ENCODE measurements at places on chromosomes 7 and 10.
A peak's percentile ranks its signal among the peaks of the same experiment; 100 is the strongest.

DNA sequence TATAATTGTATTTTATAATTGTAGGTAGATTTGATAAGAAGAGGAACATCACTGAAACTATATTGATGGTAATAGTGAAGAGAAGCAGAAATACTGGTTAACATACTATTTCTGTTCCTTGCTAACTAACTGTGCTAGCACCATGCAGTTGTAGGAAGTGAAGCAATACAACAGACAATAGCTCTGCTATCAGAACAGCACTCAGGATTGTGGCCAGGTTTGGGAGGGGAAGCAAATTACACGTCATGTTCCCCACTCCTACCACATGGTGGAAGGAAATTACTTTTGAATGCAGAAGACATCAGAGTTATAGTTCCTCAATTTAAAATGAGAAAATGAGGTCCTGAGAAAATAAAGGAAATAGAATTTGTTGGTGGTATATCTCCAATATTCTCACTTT lies 151.1 kb downstream of the DGKB start:
- H3K4me3 ChIP-seq = no peak overlapping the region
- no peaks in the 10 kb centered on the region for H3K4me1 ChIP-seq
- H3K27me3 ChIP-seq = no peaks in the 10 kb centered on the region

GRCh38 chr7:100515072-100515532 lies 23.9 kb upstream of the AGFG2 start:
- H3K4me1 ChIP-seq = no peaks in the 10 kb centered on the region
- H3K27me3 ChIP-seq = no peaks in the 10 kb centered on the region
- no peaks in the 10 kb centered on the region for H3K36me3 ChIP-seq
- H3K4me3 ChIP-seq = no peak overlapping the region
- H3K27ac ChIP-seq = no peak overlapping the region

DNA sequence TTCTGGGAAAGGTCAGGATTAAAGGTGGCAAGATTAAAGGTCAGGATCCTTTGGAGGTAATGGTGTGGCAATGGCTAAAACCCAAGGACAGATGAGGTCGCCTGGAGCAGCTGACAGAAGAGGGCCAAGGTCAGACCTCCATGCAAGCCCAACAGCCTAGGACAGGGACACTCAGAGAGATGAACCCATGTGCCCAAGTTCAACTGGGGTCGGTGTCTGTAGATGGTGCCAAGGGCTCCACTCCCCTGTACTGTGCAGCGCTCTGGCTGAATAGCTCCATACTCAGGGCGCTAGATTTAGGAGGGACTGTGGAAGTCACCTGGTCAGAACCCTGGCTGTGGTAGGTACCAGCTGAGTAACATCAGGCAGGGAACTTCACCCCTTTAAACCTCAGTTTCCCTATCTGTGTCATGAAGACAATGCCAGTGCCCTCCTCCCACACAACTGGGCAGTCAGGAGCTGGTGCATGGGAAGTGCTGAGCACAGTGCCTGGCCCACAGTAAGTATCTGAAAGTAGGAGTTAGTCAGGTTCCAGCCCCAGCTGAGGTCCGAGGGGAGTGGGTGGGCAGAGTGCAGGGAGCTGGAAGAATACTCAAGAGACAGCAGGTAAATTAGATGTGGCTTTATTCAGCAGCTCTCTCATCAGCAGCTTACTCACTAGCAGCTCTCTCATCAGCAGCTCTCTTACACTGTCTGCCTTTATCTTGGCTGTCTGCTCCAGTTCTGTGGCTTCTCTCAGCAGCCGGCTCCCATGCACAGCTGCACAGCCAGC lies 327.1 kb downstream of the GLRX3 start:
- no peak for DNase-seq
- H3K4me1 ChIP-seq = no peaks in the 10 kb centered on the region
- H3K27ac ChIP-seq = no peak overlapping the region
- H3K4me3 ChIP-seq = no peak overlapping the region

DNA sequence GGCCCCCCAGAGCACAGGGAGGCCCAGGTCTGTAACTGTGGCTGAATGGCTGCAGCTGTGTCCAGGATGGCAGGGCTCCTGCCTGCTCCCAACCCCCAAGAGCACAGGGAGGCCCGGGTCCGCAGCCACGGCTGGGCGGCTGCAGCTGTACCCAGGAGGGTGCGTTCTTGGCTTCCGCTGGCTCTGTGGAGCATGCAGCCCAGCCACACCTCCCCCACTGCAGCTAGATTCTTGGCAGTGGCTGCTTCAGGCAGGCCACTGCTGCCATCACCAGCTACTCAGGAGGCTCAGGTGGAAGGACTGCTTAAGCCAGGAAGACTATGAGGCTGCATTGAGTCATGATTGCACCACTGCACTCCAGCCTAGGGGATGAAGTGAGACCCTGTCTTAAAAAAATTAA lies 27.9 kb downstream of the C7orf25 start:
- no peak overlapping the region for H3K27ac ChIP-seq
- DNase-seq = no peak
- H3K4me3 ChIP-seq = no peak overlapping the region
- no peaks in the 10 kb centered on the region for H3K27me3 ChIP-seq

- no peaks in the 10 kb centered on the region for H3K4me1 ChIP-seq
- DNase-seq = no peak
- no peaks in the 10 kb centered on the region for H3K36me3 ChIP-seq
- no peak overlapping the region for H3K4me3 ChIP-seq
- H3K27ac ChIP-seq = no peak overlapping the region
- no peaks in the 10 kb centered on the region for H3K27me3 ChIP-seq
These were observed 8.0 kb upstream of the TAS2R60 start for GRCh38 chr7:143435266-143435665.

- H3K27me3 ChIP-seq = no peaks in the 10 kb centered on the region
- no peak overlapping the region for H3K27ac ChIP-seq
- H3K36me3 ChIP-seq = no peaks in the 10 kb centered on the region
- H3K4me3 ChIP-seq = no peak overlapping the region
- no peaks in the 10 kb centered on the region for H3K4me1 ChIP-seq
These were observed 50.9 kb downstream of the KLF6 start for GRCh38 chr10:3734111-3734510.

DNA sequence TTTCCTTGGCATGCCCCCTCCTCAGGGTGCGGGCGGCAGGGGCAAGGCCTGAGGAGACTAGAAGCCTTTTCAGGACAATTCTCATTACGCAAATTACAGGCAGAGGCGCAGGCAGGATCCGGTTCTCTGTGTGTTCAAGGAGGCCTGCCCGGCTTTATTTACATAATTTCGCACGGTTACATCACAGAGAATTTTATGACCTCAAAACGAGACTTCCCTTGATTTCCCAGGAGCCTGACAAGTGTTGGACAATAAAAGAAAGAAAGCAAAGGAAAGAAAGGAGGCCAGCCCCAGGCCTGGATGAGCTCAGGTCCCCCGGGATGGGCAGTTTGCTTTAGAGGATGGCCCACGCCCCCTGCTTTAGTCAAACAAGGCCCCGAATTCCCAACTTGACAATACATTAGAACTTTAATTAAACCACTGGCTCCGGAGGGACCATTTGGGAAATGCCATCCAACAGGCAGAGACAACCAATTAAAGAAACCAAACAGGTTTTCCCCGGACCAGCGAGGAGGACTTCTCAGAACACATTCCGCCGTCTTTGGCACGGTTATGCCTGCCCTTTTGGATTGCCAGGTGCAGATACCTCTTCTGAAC lies 2.9 kb downstream of the MNX1 start:
- H3K4me3 ChIP-seq = no peak overlapping the region
- H3K27ac ChIP-seq = no peak overlapping the region
- H3K27me3 ChIP-seq = peaks cover 2% of the 10 kb centered on the region
- H3K36me3 ChIP-seq = no peaks in the 10 kb centered on the region
- no peak for DNase-seq

- H3K36me3 ChIP-seq = no peaks in the 10 kb centered on the region
- no peaks in the 10 kb centered on the region for H3K4me1 ChIP-seq
- no peaks in the 10 kb centered on the region for H3K27me3 ChIP-seq
- DNase-seq = no peak
- no peak overlapping the region for H3K4me3 ChIP-seq
These were observed 232.7 kb upstream of the TAC1 start for GRCh38 chr7:97499204-97499603.

GRCh38 chr7:927031-927671 lies 27.3 kb downstream of the ADAP1 start:
- no peak overlapping the region for H3K4me3 ChIP-seq
- H3K4me1 ChIP-seq = no peaks in the 10 kb centered on the region
- H3K27ac ChIP-seq = no peak overlapping the region
- H3K36me3 ChIP-seq = no peaks in the 10 kb centered on the region

DNA sequence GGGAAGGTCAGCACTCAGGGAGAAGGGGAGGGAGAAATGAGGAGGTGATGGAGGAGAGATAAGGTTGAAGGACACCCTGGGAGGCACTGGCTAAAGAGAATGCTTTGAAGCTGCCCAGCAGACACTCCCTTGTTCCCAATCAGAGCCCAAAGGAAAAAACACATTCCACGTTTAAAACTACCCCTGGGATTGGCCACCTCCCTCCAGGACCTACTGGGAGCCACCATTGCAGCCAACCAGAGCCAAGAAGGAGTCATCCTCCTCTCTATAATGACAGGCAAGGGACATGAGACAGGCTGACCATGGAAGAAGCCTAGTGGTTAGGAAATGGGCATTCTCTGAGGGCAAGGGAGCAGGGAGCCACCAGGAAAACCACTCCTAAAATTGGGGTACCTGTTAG lies 43.8 kb downstream of the MYO1G start:
- no peaks in the 10 kb centered on the region for H3K4me1 ChIP-seq
- no peak for DNase-seq
- H3K4me3 ChIP-seq = no peak overlapping the region
- no peak overlapping the region for H3K27ac ChIP-seq

GRCh38 chr7:47813620-47814260 lies 134.5 kb downstream of the PKD1L1 start:
- H3K27me3 ChIP-seq = no peaks in the 10 kb centered on the region
- H3K27ac ChIP-seq = no peak overlapping the region
- DNase-seq = no peak
- no peaks in the 10 kb centered on the region for H3K4me1 ChIP-seq

GRCh38 chr7:98760201-98760651 lies 109.6 kb downstream of the TMEM130 start:
- DNase-seq = peak; percentile 88
- peaks cover 2% of the 10 kb centered on the region for H3K4me1 ChIP-seq
- no peak overlapping the region for H3K4me3 ChIP-seq
- no peaks in the 10 kb centered on the region for H3K27me3 ChIP-seq

GRCh38 chr10:99671386-99671785 lies 12.1 kb downstream of the ENTPD7 start:
- H3K27me3 ChIP-seq = no peaks in the 10 kb centered on the region
- H3K4me3 ChIP-seq = no peak overlapping the region
- H3K36me3 ChIP-seq = no peaks in the 10 kb centered on the region
- H3K27ac ChIP-seq = no peak overlapping the region
- no peak for DNase-seq
- H3K4me1 ChIP-seq = no peaks in the 10 kb centered on the region

GRCh38 chr7:35758421-35758820 lies 42.4 kb upstream of the SEPTIN7 start:
- no peak for DNase-seq
- H3K27ac ChIP-seq = no peak overlapping the region
- H3K4me3 ChIP-seq = no peak overlapping the region
- H3K27me3 ChIP-seq = no peaks in the 10 kb centered on the region
- no peaks in the 10 kb centered on the region for H3K36me3 ChIP-seq

GRCh38 chr7:94909179-94909466 lies 1.7 kb downstream of the PPP1R9A start:
- no peak overlapping the region for H3K27ac ChIP-seq
- peak overlapping the region; percentile 84 for H3K4me3 ChIP-seq
- no peaks in the 10 kb centered on the region for H3K36me3 ChIP-seq
- DNase-seq = no peak

DNA sequence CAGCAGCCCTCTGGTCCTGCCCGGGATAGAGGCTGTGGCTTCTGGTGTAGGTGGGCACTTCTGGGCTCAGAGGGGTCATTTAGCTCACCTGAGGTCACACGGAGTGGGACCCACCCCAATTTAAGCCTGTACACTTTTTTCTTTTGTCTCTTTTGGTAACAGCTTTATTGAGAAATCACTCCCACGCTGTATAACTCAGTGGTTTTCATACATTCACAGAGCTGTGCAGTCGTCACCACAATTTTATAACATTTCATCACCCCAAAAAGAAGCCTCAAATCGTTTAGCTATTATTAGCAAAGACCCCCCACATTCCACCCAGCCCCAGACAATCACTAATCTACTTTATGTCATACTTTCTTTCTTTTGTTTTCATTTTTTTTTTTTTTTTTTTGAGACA lies 62.3 kb downstream of the LHPP start:
- no peak overlapping the region for H3K27ac ChIP-seq
- no peak overlapping the region for H3K4me3 ChIP-seq
- no peaks in the 10 kb centered on the region for H3K4me1 ChIP-seq
- H3K36me3 ChIP-seq = no peaks in the 10 kb centered on the region

- H3K4me1 ChIP-seq = no peaks in the 10 kb centered on the region
- H3K27ac ChIP-seq = no peak overlapping the region
- no peak for DNase-seq
- no peaks in the 10 kb centered on the region for H3K27me3 ChIP-seq
- H3K4me3 ChIP-seq = no peak overlapping the region
These were observed 53.4 kb upstream of the CYP2C18 start for GRCh38 chr10:94630017-94630688.

DNA sequence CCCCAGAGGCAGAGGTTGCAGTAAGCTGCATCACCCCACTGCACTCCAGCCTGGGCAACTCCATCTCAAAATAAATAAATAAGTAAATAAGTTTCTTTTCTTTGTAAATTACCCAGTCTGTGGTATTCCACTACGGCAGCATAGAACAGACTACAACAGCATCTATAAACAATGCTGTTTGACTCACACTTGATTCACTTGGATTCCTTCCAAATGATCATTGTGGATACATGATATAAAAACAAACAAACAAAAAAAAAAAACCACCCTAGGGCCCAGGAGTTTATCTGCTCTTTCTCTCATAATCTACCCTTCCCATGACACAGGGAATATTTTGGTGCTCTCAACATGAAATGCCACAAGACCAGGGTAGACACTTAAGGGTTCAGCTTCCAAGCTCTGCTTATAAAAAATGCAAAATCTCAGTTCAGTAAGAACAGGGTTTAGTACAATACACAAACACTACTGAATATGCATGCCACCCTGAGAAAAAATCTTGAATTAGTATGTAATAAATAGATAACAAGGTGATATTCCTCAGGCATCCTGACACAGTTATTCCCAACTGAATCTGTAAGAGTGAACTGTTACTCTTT lies 200.9 kb downstream of the FAM107B start:
- H3K27me3 ChIP-seq = no peaks in the 10 kb centered on the region
- no peaks in the 10 kb centered on the region for H3K4me1 ChIP-seq
- no peaks in the 10 kb centered on the region for H3K36me3 ChIP-seq

Data from aorta (tissue), 5 donors.